ENCODE measurements at places on chromosomes 16 and 17.

- DNase-seq, result no peak
Measured at GRCh38 chr16:11114366-11115164, 141.4 kb downstream of the SOCS1 start.

DNA sequence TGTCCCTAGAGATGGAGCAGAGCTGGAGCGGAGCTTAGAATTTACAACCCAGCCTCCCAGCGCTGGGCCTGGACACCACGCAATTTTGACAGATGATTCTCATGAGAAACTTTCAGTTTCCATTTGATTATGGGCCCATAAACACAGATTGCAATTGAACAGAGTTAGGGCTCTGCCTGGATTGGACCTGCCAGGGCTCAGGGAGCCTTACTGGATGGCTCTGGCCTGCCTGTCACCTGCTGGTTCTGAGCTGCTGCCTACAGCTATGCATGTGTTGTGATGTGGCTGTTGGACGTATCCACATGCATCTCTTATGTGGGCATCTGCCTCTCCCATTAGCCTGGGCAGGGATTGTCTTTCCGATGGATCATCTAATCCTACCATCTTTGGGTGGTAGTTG, 73.4 kb upstream of the SDK2 start:
- DNase-seq, result no peak

DNA sequence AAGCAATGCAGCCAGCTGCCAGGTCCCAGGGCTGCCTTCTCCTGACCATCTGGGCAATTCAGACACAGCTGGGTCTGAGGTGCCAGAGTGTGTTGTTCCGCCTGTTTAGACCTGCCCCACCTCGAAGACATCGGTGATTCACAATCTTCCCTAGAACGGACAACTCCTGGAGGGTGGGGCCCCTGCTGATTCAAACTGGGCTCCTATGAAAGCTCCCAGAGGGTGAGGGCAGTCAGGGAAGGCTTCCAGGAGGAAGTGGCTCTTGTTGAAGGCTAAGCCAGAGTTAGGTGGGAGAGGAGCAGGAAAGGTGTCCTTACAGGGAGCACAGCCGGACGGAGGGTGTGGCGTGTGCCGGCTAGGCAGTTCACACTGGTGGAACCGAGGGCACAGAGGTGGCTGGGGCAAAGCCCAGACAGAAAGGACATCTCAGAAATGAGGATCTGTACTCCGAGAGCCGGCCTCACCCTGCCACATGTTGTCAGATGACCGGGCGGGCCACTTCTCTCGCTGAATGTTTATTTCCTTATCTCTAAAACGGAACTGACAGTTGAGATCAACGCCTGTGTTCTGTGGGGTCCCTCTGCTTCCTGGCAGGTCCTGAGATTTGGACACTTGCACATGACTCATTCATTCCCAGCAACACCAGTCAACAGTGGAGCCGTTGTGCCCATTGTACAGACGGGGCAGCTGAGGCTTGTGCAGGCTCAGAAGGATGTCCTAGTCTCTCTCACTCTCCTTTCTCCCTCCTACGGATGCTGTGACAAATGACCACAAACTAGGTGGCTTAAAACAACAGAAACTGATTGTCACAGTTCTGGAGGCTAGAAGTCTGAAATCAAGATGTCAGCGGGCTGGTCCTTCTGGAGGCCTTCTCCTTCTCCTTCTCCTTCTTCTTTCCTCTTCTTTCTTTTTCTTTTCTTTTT, 26.9 kb upstream of the LITAF start:
- DNase-seq, result peak; percentile 90

GRCh38 chr17:59383893-59384292, 52.4 kb downstream of the YPEL2 start:
- DNase-seq, result no peak
